Stimulated activated CD4-positive, alpha-beta T cell treated with anti-CD3 and anti-CD28 coated beads, Interleukin-15, amount 100 ng/mL, for 24 hours (primary cell): ENCODE measurements at places on chromosomes 12 and 14.

DNA sequence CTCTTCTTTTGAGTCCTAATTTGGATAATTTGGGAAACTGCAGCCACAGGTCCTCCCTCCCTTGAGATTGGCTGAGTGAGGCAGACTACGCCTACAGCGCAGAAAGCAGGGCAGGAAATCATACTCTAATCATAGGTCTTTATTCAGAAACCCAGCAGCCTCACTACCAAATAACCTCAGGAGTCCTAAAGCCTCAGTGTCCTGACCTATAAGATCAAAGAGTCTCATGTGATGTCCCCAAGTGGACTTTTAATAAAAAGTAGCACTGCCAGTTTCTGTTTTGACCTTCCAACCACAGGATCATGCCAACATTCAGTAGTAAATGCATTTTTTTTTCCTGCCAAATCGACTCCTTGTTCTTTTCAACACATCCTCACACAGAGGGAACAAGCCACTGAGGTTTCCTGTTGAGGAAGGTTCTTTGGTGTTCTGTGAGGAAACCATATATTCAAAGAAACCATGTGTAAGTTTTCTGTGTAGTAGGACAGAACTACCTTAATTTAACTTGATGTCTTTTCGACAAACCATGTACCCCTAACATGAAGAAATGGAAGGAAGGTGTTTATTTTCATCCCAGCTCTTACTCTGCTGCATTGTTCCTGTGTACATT is 72.2 kb downstream of the VCPKMT start:
- DNase-seq: peak; percentile 49

DNA sequence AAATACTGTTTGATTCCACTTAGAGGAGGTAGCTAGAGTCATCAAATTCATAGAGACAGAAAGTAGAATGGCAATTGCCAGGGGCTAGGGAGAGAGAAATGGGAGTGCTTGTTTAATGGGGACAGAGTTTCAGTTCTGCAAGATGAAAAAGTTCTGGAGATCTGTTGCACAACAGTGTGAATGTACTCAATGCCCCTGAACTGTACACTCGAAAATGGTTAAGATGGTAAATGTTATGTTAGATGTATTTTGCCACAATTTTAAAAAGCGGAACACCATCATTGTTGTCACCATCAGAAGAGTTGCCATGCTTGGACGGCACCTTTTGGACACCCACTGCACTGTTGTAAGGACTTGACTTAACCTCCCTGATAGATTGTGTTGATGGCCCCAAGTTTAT is 106.9 kb downstream of the SCARB1 start:
- DNase-seq: no peak

DNA sequence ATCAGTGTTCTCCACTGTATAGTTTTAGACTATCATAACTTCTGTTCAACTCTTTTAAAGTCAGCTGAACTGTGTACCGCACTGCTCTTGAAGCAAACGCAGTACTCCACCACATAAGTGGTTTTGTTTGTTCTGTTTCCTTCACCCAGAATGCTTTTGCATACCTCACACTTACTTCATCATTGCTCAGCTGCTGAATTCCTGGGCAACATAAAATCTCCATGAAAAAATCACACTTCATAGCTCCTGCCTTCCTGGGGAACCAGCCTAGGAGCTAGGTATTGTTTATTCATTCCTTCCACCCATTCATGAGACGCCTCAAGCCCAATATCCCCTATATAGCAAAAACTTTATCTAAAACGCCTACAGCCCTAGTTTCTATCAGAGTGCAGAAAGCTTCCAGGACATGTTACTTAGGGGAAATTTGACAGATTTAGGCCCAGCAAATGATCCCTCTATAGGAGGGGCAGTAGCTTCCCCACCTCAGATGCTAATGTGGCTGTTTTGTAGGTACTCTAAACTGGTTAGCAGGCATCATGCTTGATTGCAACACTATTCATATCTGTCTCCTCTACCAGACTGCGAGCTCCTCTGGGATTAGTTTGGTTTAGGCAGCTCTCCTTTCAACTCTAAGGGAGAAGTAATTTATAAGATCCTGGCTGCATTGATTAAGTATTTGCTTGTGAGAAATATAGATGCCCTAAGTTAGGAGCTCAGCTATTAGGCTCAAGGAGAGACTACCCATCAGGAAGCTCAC is 44.5 kb downstream of the LRRC9 start:
- no peak for DNase-seq

GRCh38 chr12:8698132-8698851 is 501 bp downstream of the RIMKLB start:
- DNase-seq: peak; percentile 68

- no peak for DNase-seq
These were observed 6.2 kb downstream of the P2RX4 start for GRCh38 chr12:121216102-121216501.

DNA sequence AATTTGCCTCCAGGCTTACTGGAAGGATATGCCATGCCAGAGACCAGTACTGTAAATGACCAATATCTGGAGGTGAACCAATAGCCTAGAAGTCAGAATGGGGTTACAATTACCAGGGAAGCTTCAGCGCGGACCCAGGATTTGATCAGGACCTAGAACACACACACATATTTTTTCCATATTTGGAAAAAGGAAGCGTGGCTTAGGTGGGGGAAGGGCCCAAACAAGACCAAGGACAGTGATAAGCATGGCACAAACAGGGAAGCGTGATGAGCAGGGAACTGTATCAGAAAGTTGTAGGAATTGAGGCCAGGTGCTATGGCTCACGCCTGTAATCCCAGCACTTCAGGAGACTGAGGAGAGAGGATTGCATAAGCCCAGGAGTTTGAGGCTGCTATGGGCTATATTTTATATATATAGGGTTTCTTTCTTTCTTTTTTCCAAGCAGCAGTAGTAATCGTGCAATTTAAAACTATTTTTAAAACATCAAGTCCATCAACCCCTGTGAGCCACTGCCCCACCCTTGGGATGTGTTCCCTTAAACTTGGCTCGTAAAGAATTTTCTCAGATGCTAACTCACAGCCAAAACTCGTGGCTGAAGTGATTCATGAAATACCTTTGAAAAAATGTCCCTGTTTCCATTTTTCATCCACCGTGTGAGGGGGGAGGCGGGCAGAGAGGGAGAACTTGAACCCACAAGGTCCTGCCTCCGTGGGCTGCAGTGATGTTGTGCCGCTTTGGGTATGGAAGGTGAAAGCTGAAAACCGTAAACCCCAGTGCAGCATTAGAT is 16.7 kb downstream of the HRK start:
- DNase-seq: no peak

- no peak for DNase-seq
These were observed 4.5 kb upstream of the NYNRIN start for GRCh38 chr14:24394275-24394674.

DNA sequence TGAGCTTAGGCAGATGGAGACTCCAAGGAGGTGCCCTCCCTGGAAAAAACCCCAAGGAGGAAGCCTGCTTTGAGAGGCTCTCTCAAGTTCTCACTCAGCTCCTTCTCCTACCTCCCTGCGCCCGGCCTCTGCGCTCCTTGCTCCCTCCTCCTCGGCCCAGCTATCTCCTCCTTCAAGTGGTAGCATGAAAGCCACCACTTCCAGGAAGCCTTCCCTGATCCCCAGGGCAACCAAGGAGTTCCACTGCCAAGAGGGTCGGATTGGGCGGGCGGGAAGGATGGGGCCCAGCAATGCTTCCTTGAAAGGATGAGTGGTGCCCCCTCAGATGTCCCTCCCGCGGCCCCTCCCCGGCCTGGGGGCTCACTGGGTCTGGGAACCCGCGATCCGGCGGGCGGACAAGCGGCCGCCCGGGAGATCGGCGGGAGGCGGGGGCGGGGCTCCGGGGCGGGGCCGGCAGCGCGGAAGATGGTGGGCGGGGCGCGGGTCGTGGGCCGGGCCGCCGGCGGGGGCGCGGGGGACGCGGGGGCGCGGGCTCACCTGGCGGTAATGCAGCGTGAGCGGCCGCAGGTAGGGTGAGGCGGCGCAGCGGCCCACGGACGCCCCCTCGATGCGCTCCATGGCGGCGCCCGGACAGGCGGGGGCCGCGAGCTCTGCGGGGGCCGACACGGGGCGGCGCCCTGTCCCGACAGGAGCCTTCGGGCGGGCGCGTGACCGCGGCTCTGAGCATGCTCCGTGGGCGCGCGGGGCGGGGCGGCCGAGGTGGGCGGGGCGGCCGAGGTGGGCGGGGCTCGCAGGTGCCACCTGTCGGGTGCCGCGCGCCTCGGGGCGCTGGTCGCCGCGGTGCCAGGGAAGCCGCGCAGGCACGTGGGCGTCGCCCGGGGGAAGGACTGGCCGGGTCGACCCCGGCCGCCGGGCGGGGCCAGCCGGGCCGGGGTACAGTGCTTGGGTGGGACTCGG is at the start of gene NUDT14:
TSS of gene NUDT14 (minus strand) at position 721 of the 957 bp plus-strand sequence. CDS start at position 618, 103 bp downstream.
- DNase-seq: peak; percentile 84

GRCh38 chr12:123121670-123122069 is 29.2 kb downstream of the PITPNM2 start:
- DNase-seq: no peak

- DNase-seq: no peak
These were observed 4.7 kb upstream of the KANSL2 start for GRCh38 chr12:48686615-48687334.

- DNase-seq: peak; percentile 68
These were observed 105.2 kb downstream of the MED13L start for GRCh38 chr12:116172224-116172849.

DNA sequence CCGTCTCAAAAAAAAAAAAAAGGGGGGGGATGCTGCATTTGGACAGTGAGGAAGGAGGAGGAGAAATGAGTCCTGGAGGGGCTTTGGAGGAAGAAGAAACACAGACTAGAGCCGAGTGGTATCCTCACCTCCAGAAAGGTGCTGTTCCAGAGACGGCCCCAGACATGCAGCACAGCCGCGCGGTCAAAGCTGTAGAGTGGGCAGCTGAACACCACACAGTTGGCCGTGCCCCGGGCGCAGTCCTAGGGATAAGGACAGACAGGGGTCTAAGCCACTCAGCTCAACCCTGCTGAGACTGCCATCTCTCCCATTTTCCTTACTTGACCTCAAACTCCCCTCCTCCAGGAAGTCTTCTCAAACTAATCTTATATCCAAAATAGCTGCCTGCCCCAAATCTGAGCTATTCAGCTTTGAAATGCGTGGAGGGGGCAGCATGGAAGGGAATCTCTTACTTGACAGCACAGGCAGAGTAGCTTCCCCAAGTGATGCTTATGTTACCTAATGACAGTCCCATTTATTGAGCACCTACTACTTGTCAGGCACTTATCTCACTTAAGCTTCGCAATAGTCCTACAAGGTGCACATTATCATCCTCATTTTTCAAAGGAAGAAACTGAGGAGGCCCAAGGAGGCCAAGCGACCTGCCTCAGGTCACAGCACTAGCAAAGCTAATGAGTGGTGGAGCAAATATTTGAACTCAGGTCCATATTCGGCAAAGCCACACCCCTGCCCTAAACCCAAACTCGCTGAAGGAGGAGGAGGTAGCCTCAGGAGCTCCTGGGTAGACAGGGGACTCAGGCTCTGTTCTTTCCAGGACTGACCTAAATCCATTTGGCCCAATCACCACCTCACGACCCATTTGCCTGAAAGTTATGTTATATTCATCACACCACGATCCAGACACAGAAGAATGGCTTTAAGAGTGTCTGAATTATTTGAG is 18.7 kb downstream of the ITGA7 start:
- no peak for DNase-seq

- DNase-seq: no peak
These were observed 252.4 kb downstream of the KCNC2 start for GRCh38 chr12:74957231-74957630.

DNA sequence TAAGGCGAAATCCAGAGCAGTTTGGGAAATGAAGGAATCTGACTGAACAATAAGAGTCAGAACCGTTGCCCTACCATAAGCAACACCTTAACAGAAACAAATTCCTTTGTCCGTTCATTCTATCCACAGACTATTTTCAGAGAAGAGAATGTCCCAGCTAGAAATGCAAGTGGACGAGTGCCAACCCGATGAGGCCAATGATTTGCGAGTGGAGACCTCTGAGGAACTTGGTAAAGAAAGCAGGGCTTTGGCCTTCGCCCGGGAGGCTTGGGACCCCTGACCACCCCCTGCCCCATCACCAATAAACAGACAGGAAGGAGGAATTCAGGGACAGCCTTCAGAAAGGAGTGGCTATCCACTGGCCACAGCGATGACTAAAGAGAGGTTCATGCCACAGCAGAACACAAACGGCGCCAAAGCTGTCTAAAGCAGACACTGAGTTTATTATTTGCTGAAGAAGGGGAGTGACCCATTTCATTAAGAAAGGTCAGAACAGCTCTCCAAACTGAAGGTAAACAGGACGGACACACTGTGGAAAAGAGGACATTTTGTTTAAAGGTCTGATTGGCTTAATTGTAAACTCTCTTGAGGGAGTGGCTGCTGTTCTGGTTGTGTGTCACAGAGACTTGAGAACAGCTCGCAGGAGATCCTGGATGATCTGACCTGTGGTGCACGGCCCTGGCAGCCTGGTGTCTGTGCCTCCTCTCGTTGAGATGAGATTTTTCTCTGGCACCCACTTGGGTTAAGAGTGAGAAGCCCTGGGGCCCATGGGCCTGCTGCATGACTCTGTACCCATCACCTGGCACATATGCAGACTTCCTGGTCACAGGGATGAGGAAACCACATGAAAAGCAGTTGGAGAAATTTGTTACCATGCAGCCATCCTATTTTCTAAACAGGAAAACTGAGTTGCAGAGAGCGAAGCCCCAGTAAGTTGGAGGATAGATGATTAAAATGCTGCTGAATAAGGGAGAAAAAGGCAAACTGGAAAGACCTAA is 142.0 kb upstream of the PZP start:
- no peak for DNase-seq

DNA sequence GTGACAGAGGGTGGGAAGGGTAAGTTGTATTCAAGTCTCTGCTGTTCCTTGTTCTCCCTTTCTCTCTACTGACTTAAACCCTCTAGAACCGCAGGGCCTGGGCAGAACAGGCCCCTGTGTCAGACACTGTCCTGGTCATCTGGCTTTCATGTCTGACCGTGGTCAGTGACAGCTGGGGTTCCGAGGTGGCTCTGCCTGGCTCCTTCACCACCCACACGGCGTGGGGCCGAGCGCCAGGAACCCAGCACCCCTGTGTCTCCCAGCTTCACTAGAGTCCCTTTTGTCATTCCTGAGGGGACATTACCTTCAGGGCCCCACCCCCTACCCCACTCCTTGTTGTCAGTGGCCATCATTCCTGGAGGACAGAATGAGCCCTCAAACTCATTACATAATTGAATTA is 168.9 kb downstream of the ADGRD1 start:
- no peak for DNase-seq
